ENCODE measurements at places on chromosomes 5 and 9.

GRCh38 chr5:37875051-37875787 is 35.4 kb upstream of the GDNF start:
- DNase-seq: no peak

- DNase-seq: no peak
Observed at GRCh38 chr9:83628540-83628939, 5.6 kb downstream of the IDNK start.

DNA sequence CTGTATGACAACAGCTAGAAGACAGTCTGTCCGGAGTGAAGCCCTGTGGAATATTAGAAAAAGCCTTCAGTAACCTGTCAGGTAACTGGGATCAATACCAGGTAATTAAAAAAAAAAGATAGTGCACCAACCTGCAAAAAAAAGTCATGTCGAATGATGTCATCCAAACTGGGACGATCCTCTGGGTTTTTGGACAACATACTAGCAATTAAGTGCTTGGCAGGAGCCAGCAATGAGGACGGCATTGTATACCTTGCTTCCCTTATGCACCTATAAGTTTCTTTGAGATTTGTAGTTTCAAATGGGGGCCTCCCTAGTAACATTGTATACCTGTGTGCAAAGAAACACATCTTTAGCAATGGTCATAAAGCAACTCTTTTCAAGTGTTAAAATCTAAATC is 2.8 kb downstream of the PLK2 start:
- no peak for DNase-seq

GRCh38 chr5:68886814-68887213 is 207.0 kb upstream of the SLC30A5 start:
- no peak for DNase-seq

GRCh38 chr9:99948896-99949295 is 42.4 kb downstream of the STX17 start:
- DNase-seq: no peak

Measured in stimulated activated CD4-positive, alpha-beta T cell treated with anti-CD3 and anti-CD28 coated beads, Interleukin-12 subunit alpha, Interleukin-12 subunit beta, amount 100 ng/mL, for 4 hours (primary cell).